ENCODE measurements at places on chromosomes 3 and 15.

GRCh38 chr15:22878103-22878502 lies 39.6 kb downstream of the NIPA2 start:
- no peak for DNase-seq

DNA sequence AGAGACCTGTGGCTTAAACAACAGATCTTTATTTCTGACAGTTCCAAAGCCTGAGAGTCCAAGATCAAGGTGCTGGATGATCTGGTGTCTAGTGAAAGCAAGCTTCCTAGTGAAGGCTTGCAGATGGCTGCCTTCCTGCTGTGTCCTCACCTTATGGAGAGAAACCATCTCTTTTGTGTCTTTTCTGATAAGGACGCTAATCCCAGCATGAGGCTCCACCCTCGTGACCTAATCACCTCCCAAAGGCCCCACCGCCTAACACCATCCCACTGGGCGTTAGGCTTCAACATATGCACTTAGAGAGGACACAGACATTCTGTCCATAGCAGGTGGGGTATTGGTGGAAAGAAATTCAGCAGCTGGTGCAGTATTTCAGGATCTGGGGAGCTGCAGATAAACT lies 19.8 kb upstream of the LYSMD4 start:
- no peak for DNase-seq

DNA sequence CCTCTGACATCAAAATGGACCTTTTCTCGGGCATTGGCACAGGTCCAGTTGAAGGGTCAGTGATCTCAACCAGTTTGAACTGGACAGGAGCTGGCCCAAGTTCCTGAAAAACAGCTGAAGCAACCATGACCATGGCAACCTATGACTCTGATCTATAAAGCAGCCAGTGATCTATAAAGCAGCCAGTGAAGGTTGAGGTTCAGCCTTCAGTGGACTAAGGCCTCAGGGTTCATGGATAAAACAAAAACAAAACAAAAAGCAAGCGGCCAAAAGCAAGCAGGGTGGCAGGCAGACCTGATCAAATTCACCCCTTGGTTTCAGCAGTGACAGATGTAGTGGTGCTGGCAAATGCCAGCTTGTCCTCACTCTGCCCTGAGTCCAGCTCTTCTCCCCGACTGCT lies 10.0 kb upstream of the CHRNB4 start:
- DNase-seq = no peak

GRCh38 chr3:170709046-170709445 lies 123.2 kb upstream of the SLC7A14 start:
- DNase-seq = peak; percentile 49

DNA sequence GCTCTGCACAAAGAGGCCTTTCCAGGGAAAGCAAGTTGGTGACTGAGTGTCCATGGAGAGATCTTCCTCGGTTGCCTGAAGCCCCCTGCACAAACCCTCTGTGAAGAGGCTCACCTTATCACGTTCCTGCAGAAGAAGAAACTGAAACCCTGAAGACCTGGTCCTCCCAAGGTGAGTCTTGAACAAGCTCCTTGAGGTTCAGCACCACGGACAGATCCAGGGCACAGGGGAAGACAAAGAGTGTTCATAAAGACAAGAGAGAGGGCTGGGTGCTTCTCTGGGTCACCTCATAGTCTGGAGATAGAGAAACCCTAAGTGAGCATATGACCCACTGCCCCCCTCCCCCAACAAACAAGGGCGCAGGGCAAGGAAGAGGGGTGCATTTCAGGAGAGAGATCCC lies 21.7 kb upstream of the TBC1D21 start:
- peak; percentile 46 for DNase-seq

GRCh38 chr3:45367453-45367871 lies 20.9 kb upstream of the LARS2 start:
- peak; percentile 59 for DNase-seq

DNA sequence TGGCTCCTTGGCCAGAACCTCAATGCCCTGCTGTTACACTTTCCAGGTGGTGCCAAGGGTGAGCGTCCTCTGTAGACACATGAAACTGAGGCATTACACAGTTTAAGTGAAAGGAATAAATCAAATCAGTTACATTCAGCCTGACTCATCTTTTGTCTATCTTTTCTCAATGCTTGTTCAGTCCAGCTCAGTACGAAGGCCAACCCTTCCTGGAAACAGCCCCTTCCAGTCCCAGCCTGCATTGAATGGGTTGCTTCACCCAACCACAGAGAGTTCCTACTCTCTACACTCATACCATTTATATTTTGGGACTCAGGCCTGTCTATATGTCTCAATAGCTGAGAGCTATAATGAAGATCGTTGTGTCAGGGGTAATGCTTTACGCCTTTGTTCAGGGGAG lies 363.6 kb downstream of the RORA start:
- no peak for DNase-seq

GRCh38 chr3:59572106-59572505 lies 522.3 kb upstream of the CFAP20DC start:
- DNase-seq = no peak

GRCh38 chr3:48897460-48898376 lies 964 bp downstream of the SLC25A20 start:
- DNase-seq = no peak

GRCh38 chr3:50208677-50209344 lies 3.7 kb downstream of the SLC38A3 start:
- no peak for DNase-seq

DNA sequence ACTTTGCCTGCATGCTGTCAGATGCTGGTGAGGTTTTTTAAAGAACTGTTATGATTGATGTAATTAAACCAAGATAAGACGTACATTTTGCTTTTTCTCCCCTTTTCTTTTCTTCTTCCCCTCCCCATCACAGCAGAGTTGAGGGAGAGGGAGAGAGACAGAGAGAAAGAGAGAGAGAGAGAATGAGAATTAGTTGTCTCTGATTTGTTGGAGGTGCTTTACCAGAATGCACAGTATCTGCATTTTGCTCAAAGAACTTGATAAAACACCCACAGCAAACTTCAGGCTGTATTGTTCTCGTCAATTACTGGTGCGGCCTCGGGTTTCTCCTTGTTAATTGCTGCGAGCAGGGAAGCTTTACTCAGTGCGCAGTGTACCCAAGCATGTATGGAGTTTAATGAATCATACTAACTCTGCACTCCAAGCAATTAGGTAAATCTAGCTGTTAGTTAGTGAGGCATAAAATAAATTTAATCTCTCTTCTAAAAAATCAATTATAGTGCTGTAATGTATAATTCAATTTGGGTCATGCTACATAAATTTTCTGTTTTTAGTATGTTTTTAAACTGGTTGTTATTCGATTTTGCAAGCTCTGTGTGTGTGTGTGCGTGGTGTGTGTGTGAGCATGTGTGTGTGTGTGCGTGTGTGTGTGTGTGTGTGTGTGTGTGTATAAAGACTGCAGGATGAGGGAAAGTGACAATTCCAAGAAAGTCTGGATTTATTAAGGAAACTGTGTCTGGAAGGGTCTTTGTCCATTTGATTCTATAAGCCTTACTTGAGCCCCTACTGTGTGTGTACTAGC lies 273.4 kb downstream of the TLE3 start:
- DNase-seq = no peak

DNA sequence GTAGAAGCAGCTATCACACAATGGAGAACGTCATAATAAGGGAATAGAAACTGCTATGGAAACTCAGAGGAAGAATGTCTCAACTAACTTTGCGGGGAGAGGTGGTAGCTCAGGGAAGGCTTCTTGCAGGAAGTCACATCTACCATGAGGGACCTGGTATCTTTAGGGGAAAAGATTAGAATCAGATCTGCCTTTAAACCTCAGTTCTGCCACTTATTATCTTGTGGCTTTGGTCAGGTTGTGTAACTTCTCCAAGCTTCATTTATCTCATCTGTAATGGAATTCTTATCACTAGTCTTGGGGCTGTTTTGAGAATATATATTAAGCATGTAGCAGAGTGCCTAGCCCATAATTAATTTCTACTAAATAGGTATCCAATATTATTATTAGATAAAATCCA lies 46.4 kb upstream of the PRICKLE2 start:
- no peak for DNase-seq

GRCh38 chr15:35783203-35783602 lies 237.2 kb upstream of the DPH6 start:
- DNase-seq = no peak

DNA sequence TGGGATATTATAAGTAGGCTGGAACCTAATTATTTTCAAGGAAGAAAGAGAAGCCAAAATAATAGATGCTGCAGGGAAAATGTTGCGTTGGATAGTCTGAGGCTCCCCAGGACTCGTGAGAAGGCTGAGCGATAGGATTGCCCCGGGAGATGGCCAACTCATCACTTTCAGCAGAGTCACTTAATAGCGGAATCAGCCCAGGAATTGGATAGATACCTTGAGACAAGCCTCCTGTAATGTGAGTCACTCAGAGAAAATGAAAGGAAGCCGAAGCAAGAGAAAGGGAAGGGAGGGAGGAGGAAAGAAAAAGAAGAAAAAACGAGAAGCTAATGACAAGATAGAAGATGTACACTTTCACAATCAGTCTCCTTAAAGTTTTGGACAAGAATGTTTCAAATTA lies 94.3 kb downstream of the SQOR start:
- no peak for DNase-seq

GRCh38 chr3:24781454-24781853 lies 286.8 kb upstream of the THRB start:
- no peak for DNase-seq

DNA sequence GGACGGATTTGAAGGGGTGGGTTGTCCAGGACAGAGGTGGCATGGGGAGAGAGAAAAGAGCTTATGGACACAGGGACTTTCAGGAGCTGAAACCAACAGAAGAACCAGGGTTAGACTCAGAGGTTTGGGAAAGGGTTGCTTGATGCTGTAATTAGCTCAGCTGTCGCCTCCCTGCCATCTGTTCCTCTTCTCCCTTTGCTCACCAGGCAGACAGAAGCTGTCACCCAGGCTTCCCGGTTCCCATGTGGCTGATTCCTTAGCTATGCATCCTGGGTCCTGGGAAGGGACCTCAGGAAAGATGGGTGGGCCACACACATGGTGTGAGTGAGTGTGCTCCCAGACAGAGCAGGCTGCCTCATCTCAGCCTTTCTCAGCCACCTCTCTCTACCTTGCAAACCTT lies 14.1 kb downstream of the PTPN23 start:
- DNase-seq = no peak

- no peak for DNase-seq
Measured at GRCh38 chr3:75967071-75967470, 181.7 kb upstream of the ZNF717 start.

- no peak for DNase-seq
Measured at GRCh38 chr3:147393261-147393942, 12.9 kb downstream of the ZIC4 start.

DNA sequence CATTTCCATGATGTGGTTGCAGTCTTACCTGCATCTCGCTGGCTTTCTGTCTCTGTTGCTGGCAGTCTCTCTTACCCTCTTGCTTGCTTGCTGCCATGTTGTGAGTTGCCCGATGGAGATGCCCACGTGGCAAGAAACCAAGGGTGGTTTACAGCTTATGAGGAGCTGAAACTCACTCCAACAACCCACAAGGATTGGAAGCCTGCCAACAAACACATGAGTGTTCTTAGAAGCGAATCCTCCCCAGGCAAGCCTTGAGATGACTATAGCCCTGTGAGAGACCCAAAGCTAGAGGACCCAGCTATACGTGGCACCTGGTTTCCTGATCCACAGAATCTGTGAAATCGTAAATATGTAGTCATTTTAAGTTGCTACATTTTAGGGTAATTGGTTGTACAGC lies 490.9 kb upstream of the ADAMTS9 start:
- DNase-seq = peak; percentile 53

GRCh38 chr15:76298986-76299385 lies 12.3 kb downstream of the ETFA start:
- DNase-seq = no peak

GRCh38 chr3:160801386-160802118 lies 45.5 kb downstream of the PPM1L start:
- DNase-seq = peak; percentile 68

GRCh38 chr3:8768364-8769087 lies 887 bp downstream of the OXTR start:
- DNase-seq = no peak

DNA sequence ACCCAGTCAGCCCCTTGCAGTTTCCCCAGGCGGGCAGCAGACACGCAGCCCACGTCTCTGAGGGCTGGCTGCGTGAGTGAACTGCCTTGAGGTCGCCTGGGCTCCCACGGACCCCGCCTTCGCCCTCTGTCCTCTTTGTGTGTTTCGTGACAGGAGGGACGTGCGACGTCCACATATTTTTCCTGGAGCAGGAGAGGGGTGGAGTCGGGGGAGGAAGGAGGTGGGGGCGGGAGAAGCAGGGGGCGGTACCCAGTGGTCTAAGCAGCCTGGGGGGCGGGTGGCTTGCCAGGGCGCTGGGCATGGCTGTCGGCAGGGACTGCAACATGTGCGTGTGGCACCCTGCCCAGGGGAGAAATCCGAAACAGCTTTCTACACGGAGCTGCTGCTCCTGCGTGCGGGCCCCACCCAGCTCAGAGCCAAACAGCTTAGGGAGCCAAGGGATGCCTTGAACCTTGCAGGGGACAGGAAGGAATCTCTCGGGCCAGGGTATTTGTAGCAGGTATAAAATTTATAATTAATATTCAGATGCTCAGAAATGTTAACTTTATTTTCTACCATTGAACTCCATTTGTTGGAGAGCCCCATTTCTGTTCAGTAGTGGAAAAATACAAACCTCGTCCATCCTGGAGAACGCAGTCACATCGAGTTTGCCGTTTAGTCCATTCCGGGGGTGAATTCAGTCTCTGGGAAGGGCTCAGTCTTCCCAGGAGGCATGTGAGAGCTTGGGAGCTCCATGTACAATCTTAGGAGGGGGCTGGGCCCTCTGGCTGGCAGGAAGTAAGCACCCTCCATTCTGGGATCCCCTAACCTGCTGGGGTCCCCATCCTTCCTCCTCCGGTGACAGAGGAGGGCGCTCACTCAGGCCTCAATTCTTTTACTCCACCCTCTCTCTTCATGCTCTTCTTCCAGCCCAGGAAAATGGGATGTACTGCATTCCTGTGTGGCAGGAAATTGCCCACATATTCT lies 79.1 kb upstream of the MEF2A start:
- DNase-seq = no peak

DNA sequence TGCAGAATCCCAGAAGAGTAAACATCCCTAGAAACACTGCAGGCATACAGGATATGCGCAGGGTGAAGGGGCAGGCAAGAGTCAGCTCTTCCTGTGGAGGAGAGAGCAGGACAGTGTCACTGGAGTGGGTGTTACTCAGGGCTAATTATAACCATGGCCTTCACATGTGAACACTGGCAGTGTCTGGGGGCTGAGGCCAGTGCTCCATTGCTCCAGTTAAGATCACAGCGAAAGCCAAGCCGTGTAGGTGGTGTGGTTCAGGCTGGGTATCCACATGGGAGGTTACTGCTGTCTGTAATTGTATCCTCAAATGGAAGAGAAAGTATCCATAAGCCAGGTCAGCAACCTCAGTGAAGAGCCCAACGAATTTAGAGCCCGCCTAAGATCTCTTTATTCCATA lies 84.6 kb downstream of the MESD start:
- peak; percentile 24 for DNase-seq

DNA sequence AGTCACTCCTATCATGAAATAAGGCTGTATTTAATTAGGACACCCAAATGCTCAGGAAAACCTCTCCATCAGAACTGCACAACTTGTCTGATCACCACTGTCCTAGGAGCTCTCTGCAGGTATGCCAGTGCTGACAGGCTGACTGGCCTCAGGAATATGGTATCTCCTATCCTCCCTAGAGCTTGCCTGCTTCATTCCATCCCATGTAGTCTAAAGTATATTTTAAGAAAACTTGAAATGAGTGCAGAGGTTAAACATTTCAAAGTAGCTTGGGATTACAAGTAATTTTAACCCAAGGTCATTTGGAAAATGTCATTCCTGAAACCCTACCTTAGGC lies 23.7 kb downstream of the FILIP1L start:
- no peak for DNase-seq

GRCh38 chr3:127107002-127107401 lies 85.9 kb upstream of the PRR23E start:
- no peak for DNase-seq

- DNase-seq = no peak
Measured at GRCh38 chr3:154956815-154957214, 123.3 kb upstream of the MME start.

Data from brain microvascular endothelial cell (primary cell).